ENCODE measurements at places on chromosomes 16 and 17. TPM values are rescaled to one million over a fixed set of nuclear protein-coding genes. Genes with fewer than 3 reads are reported as not detected.

TP53TG3E gene
- not detected for total RNA-seq

- DNase-seq: no peak
Measured at GRCh38 chr17:78338486-78339259, 21.2 kb downstream of the SOCS3 start.

- no peak for DNase-seq
Measured at GRCh38 chr17:44608727-44609435, 47.4 kb upstream of the MEIOC start.

DNA sequence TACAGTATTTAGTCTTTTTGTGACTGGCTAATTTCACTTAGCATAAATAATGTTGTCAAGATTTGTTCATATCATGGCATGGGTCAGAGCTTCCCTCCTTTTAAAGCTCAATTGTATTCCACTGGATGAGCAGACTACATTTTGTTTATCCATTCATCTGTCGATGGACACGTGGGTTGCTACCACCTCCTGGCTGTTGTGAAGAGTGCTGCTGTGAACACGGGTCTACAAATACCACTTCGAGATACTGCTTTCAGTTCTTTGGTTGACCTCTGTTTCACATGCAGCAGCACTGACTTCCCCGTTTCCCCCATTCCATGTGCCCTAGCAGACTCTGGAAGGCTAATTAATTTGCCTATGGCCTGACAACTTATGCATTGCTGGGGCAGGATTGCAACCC, 285.4 kb downstream of the SHISA9 start:
- DNase-seq: no peak

- DNase-seq: no peak
Measured at GRCh38 chr17:56893503-56893902, 20.3 kb downstream of the TRIM25 start.
